ENCODE measurements at places on chromosomes 1 and 21. TPM values are rescaled to one million over a fixed set of nuclear protein-coding genes. Genes with fewer than 3 reads are reported as not detected.
A peak's percentile ranks its signal among the peaks of the same experiment; 100 is the strongest.

The TNNT2 gene
- total RNA-seq: not detected

The CNKSR1 gene
- 1.7 TPM for total RNA-seq

The FBXO28 gene
- total RNA-seq: 35.2 TPM

The OR2T35 gene
- total RNA-seq: not detected

The OVAAL gene
- total RNA-seq: not detected

The NBPF6 gene
- total RNA-seq: not detected

The FCRL2 gene
- total RNA-seq: not detected

The C8A gene
- total RNA-seq: not detected

The TEX38 gene
- total RNA-seq: not detected

The DPT gene
- total RNA-seq: 310 TPM

DNA sequence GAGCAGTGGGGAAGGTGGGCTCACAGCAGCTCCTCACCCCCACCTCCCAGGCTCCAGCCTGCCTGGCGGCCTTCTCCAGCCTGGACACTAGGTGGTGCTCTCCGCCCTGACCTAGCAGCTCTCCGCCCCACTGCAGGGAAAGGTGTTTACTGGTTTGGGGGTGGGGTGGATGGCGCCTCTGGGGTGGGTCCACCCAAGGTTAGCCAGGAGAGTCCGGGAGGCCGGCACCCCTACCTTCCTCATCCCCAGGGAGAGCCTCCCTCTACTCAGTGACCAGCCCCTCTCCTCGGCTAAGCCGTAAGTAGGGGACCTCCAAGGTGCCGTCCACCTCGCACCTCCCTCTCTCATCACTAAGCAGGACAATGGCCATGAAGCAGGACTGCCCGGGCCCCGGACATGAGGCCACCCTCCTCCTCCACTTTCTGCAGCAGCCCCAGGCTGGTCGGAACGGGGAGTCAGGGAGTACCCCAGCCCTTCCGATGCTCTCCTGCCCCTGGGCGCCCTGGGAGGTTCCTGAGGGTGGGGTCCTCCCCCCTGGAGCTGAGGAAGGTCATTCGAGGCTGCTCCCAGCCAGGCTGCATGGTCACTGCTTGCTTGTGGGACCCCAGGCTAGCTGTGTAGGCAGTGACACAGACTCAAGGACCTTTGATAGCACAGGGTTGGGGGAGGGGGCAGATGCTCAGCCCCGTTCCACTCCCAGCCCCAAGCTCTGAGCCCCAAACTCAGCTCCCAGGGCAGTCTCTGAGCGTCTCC, 101.4 kb upstream of the VAMP3 start:
- DNase-seq: no peak

- DNase-seq: no peak
Observed at GRCh38 chr1:111512931-111513330, 9.5 kb upstream of the ADORA3 start.

DNA sequence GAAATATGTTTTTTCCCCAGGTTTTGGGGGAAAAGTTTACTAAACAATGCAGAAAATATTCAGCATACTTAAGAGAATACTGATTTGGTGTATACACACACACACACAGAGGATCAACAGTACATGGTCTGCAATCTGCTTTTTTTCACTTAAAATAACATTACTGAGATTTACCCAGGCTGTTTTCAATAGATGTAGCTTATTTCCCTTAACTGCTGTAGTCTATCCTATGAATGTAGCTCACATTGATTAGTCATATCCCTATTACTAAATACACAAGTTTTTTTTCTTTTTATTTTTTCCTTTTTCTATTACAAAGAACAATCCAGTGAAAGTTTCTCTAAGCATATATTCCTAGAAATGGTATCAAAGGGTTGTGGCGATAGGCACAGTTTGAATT, 266.7 kb upstream of the GREM2 start:
- DNase-seq: no peak

GRCh38 chr1:232282498-232282897, 347.4 kb downstream of the SIPA1L2 start:
- DNase-seq: no peak

- DNase-seq: no peak
Observed at GRCh38 chr1:240363914-240364313, 248.0 kb downstream of the GREM2 start.

GRCh38 chr21:45347048-45347711, 57.8 kb upstream of the COL18A1 start:
- no peak for DNase-seq

DNA sequence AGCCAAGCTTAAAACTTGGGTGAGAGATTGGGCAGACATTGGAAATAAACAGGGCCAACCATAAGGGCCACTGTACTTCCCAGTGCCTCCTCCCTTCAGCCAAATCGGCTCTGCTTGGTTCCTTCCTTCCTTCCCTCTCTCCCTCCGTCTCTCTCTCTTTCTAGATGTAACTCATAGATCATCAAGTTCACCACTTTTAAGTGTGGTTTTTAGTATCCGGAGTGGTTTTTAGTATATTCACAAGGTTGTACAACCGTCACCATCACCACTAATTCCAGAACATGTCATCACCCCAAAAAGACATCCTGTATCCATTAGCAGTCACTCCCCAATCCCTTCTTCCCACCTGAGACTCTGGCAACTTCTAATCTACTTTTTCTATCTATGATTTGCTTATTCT, 51.0 kb downstream of the MYSM1 start:
- DNase-seq: no peak

- DNase-seq: no peak
Observed at GRCh38 chr1:51690285-51690961, 73.5 kb downstream of the OSBPL9 start.

- no peak for DNase-seq
Observed at GRCh38 chr1:19206947-19207346, 3.1 kb downstream of the UBR4 start.

DNA sequence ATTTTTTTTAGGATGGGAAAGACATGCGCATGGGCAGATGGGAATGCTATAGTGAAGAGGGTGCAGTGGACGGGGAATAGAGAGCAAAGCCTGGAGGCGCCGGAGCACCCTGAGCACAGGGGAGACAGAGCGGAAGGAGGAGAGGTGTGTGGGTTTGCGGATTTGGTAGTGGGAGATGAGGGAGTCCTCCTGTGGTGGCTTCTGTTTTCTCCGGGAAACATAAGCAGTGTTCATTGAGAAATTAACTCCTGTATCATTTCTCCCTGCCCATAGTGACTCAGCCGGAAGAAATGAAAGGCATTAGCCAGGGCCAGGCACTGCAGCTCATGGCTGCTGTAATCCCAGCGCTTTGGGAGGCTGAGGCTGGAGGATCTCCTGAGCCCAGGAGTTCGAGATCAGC, 4.7 kb upstream of the PTPRF start:
- DNase-seq: no peak

DNA sequence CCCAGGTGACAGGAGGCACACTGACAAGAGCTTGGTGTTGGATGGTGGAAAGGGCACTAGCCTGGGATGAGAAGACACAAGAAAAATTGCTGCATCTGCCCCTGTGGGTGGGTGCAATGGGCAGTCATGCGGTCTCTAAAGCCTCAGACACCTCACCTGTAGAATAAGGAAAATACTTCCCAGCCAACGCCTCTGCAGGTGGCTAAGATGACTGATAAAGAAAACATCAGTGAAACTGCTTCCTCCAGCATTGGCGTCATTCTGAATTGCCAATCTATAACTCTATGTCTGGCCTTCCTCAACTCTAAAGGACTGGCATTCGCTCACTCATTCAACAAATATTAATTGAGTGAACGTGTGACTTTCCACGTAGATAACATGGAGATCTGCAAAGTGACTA, 100.4 kb upstream of the F3 start:
- no peak for DNase-seq

DNA sequence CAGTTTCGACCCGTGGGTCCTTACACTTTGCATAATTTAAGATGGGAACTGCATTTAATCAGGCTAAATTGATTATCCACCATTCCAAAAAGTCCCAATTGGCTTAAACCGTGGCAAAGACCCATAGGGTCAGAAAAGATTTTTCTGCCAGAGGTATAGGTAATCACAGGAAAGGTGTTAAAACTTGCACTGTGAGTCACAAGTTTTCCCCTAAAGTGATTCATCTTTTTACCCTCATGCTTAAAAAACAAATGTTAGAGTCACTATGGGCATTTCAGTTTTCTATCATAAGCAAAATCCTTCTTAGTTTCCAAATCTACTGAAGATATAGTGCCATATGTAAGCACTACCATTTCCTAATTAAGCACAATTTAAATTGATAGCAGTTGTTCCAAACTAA, 1079.8 kb downstream of the ADGRL2 start:
- no peak for DNase-seq

DNA sequence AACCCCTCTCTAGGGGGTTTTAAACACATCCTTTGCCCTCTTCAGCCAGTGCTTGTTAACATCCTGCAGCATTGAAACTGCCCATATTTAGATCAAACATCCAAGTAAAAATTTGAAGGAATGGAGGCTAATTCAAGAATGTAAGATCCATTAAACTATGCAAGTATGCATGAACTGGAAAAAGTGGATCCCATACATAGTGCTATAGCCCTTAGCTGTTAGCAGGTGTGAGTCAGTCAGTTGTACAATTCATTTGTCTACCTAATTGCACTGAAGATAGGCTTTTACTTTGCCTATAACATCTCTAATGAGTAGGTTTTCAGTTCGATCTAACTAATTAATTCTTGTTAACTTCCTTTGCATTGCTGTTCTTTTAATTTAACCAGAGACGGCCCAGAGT, 270.9 kb downstream of the LMO4 start:
- no peak for DNase-seq

DNA sequence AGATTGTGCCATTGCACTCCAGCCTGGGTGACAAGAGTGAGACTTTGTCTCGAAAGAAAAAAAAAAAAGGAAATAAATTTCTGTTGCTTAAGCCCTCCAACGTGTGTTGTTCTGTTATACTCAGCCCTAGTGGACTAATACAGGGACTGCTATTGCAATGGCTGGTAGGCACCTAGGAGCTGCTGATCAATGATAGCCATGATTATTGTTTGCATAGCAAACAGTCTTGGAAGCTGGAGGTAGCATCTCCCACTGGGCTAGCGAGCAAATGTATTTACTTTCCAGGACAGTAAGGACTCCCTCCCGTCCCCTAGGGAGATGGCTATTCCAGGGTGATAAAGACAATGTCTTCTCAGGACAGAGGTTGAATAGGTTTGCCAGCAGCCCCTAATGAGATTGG, 13.5 kb upstream of the TNFRSF8 start:
- DNase-seq: no peak

DNA sequence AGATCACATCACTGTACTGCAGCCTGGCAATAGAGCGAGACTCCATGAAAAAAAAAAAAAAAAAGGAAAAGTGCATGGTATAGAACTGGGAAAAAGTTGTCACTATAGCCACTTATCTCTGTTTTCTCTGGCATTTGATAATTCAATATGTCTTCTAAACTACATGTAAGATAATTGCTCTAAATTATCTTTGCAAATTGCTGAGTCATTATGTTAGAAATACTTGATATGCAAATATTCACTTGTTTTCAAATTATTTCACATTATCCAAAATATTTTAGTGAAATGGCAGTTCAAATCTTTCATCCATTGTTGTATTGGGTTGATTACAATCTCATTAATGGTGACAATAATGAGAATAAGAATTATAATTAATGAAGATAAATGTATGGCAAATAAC, 1455.1 kb downstream of the KCNT2 start:
- no peak for DNase-seq

GRCh38 chr1:196317535-196318522, 290.4 kb downstream of the KCNT2 start:
- DNase-seq: no peak

GRCh38 chr1:101236516-101237228, at the start of gene S1PR1:
TSS of gene S1PR1 (plus strand) at chr1:101237019. CDS start at chr1:101238985, 1,966 bp downstream.
- DNase-seq: peak; percentile 92

DNA sequence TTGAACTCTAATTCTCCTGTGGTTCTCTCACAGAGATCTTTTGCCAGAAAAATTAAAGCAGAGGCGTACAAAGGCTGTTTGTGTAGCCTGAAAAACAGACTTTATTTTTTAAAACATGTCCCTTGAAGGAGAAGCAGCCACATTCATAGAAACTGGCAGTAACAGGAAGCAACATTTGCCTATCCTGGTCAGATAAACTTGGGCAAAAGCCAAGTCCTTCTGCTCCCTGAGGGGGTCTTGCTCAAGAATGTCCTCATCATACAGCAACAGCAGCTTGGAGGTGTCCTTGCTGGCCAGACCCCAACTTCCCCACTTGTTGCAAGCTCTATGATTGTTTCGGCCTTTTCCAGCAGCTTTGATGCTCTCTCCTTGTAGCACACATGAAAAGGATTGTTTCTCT, 36.3 kb downstream of the MSTO1 start:
- no peak for DNase-seq

- DNase-seq: no peak
Observed at GRCh38 chr1:43034778-43035177, 76.1 kb upstream of the SLC2A1 start.

DNA sequence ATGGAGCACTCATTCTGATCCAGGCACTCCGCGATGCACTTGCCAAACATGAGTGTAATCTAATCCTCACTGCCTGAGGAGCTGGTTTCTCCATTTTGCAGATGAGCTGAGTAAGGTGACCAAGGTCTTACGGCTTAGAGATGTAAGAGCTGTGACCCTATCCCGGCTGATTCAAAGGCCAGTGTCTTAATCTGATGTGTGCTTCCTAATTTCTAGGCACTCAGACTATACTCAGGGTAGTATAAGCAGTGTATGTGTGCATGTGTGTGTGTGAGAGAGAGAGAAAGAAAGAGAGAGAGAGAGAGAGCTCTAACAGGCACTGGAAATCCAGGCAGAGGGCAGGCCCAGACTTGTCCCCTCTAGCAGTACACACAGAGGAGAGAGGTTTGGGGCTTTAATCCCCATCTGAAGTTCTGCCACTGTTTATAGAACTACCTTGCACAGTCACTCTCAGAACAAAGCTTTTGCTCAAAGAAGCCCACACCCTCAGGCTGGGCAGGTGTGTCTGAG, 188.2 kb downstream of the ZBTB18 start:
- DNase-seq: no peak

DNA sequence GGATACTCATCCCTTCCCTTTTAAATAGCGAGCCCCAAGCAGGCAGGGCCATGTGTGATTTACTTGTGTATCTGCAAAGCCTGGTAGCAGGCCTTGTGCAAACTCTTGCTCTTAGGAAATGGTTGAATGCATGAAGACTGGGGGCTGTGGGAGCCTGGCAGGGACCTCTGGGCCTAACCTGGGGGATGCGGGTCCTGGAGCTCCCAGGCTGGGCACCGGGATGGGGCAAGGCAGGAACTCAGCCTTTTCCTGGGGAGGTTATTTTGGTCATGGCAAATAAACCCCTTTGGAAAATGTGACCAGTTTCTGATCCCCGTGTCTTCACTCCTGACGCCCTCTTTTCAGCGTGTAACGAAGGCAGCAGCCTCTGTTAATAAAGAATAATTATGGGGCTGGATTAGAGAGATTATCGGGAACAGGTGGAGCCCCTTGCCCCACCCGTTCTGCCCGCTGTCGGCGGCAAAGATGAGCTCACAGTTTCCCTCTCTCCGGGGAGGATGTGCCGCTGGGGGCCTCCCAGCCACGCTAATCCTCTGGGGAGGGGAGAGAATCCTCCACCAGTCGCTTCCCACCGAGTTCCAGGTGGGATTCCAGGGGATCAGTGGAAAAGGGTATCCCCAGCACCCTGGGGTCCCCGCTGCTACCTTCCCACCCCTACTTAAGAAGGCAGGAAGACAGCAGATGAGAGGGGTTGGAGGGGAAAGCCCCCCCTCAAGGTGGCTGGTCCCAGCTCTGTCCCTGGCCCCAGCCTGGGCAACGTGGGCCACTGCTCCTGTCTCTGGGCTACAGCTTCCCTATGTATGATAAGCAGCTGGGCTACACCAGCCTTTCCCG, 69.7 kb upstream of the WNT4 start:
- DNase-seq: peak; percentile 24

GRCh38 chr1:224513787-224514209, 79.2 kb upstream of the WDR26 start:
- DNase-seq: no peak
